Glutamatergic neuron (in vitro differentiated cells): ENCODE measurements at places on chromosomes 1 and 21. TPM values are rescaled to one million over a fixed set of nuclear protein-coding genes. Genes with fewer than 3 reads are reported as not detected.

- H3K4me3 ChIP-seq = no peak overlapping the region
- DNase-seq = no peak
- H3K36me3 ChIP-seq = peaks cover 16% of the 10 kb centered on the region
- H3K27ac ChIP-seq = no peak overlapping the region
Measured at GRCh38 chr21:44372616-44373015, 19.2 kb downstream of the TRPM2 start.

- H3K36me3 ChIP-seq = peaks cover 5% of the 10 kb centered on the region
- no peak overlapping the region for H3K27ac ChIP-seq
- H3K4me3 ChIP-seq = no peak overlapping the region
- no peak for DNase-seq
- no peaks in the 10 kb centered on the region for H3K4me1 ChIP-seq
- H3K27me3 ChIP-seq = peaks cover 1% of the 10 kb centered on the region
Measured at GRCh38 chr1:221620437-221621384, 121.2 kb downstream of the DUSP10 start.

GRCh38 chr1:3336641-3337630 is 117.5 kb upstream of the ARHGEF16 start:
- no peak overlapping the region for H3K4me3 ChIP-seq
- no peak overlapping the region for H3K27ac ChIP-seq
- peaks cover 12% of the 10 kb centered on the region for H3K27me3 ChIP-seq
- no peaks in the 10 kb centered on the region for H3K4me1 ChIP-seq
- no peaks in the 10 kb centered on the region for H3K36me3 ChIP-seq
- DNase-seq = no peak

DNA sequence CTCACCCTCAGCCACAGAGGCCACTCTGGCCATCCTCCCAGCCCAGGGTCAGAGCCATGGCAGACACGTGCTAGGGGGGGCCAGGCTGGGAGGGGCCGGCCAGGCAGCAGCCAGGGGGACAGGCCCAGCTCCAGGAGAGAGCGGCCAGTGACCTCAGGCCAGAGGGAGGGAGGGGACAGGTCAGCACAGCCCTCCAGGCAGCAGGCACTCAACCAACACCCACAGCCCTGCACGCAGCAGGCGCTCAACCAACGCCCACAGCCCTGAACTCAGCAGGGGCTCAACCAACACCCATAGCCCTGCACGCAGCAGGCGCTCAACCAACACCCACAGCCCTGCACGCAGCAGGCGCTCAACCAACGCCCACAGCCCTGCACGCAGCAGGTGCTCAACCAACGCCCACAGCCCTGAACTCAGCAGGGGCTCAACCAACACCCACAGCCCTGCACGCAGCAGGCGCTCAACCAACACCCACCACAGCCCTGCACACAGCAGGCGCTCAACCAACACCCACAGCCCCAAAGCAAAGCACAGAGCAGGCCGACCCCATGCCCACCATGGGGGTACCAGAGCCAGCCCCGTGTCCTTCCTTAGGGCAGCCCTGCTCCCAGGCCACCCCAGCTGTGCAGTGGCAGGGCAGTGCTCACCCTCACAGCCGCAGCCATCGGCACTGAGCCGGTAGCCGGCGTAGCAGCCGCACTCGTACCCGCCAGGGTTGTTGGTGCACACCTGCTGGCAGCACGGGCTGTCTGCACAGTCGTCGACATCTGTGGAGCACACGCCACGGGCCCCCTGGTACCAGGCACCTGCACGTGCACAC is 55.9 kb downstream of the ARHGEF16 start:
- H3K4me1 ChIP-seq = no peaks in the 10 kb centered on the region
- no peak overlapping the region for H3K4me3 ChIP-seq
- no peak for DNase-seq

DNA sequence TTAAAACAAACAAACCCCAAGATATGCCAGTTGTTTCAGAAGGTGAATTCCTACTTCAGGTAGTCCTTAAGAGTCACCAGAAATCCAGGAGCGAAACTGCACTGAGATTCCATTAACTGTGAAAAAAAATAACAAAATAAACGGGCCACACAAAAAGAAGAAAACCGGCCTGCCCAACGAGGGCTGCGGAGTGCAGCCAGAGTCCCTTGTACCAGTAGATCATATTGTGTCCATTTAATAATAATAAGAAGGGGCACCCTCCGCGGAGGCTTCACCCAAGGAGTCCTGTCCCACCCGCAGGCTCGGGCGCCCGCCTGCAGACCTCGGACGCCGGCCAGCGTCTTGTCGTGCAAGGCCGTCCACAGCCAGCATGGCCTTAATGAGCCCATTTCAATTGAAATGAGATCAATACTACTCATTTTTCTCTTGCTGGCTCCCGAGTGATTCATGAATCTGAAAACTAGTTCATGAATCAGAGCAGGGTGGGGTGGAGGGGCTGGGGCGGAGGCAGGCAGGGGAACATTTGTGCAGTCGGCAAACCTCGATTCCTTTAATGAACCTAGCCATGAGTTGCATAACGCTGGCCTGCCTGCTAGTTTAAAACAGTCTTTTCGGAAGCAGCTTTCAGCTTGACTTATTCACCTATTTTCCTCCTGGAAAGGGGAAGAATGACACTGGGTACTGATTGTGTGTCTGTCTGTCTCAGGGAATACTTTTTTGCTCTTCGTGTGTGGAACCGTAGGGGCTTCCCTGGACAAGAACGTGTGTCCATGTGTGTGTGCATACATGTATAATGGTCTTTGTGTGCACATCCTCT is 113.1 kb upstream of the IRF2BP2 start:
- H3K36me3 ChIP-seq = no peaks in the 10 kb centered on the region
- peak; percentile 49 for DNase-seq
- peaks cover 81% of the 10 kb centered on the region for H3K4me1 ChIP-seq
- H3K27me3 ChIP-seq = peaks cover 14% of the 10 kb centered on the region

DNA sequence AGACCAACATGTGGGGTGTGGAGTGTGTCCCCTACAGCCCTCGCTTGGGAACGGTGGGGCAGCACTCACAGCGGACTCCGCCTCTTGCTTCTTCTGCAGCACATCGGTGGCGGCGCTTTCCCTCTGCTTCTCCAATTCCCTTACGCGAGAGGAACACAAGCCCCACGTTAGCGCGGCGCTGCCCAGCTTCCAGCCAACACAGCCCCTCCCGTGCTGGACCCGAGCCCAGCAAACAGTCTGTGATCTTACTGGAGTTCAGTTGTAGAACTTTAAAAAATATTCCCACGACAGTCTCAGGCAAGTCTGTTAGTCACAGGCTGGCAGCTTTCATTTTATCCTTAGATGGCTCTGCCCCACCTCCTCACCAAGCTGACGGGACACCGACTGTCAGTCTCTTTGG is 13.6 kb downstream of the THAP3 start:
- no peak for DNase-seq
- H3K4me3 ChIP-seq = no peak overlapping the region
- peaks cover 9% of the 10 kb centered on the region for H3K36me3 ChIP-seq
- H3K27ac ChIP-seq = no peak overlapping the region
- H3K4me1 ChIP-seq = peaks cover 11% of the 10 kb centered on the region

- peaks cover 3% of the 10 kb centered on the region for H3K27me3 ChIP-seq
- no peak overlapping the region for H3K27ac ChIP-seq
- no peak for DNase-seq
Measured at GRCh38 chr1:145729666-145730436, 10.6 kb downstream of the CD160 start.

DNA sequence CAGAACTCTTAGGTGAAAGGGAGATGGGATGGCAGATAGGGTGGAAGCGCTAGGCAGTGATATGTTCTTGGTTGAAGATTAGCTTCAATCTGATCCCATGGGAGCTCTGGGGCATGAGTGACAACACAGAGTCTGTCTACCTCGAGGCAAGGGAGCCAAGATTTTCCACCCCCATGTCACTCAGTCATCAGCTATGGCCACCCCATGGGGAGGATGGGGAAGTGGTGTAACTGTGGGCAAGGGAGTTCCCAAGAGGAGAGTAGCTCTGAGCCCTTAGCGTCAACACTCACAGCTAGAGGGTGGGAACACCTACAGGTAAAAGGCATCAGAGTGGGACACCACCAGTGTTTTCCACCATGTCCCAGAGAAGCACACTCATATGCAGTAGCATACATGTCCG is 30.3 kb upstream of the C1QA start:
- H3K4me1 ChIP-seq = peaks cover 26% of the 10 kb centered on the region
- H3K4me3 ChIP-seq = no peak overlapping the region
- peaks cover 3% of the 10 kb centered on the region for H3K27me3 ChIP-seq
- DNase-seq = no peak

GRCh38 chr1:153626904-153627714 is at the start of gene S100A13:
Gene S100A13, minus strand, starts transcription at chr1:153627505. Its CDS starts 1,033 bp downstream, at chr1:153626472.
- H3K4me3 ChIP-seq = peak within 1 kb of the TSS; percentile 88
- peaks cover 11% of the 10 kb centered on the region for H3K36me3 ChIP-seq
- peaks cover 13% of the 10 kb centered on the region for H3K27me3 ChIP-seq
- H3K4me1 ChIP-seq = peaks cover 35% of the 10 kb centered on the region

DNA sequence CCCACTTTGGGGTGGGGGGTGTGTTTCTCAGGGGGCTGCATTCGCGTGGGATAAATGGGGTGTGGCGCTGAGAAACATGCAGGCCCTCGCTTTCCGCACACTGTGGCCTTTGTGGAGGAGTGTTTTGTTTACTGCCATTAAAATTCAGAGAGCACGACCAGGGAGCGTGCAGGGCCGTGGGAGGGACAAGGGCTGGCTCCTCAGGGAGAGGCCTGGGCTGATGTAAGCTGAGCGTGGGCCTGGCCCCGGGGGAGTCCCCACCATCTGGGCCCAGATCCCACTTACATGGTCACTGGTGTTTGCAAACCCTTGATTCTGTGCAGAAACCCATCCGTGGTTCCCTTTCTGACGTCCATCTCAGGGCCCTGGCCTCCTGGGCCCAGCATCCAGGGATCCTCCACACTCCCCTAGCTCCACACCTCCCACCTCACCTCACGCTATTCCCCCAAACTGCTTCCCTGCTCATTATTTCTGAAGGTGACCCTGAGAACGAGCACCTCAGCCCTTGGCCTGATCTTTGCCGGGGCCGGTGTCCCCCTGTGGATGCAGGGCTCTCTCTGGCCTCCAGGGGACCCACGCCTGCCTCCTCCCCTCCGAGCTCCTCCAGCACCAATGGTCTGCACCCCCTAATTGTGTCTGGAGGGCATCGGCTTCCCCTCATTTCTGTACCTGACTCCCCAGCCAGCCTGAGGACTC is 92.5 kb upstream of the SIM2 start:
- peaks cover 6% of the 10 kb centered on the region for H3K36me3 ChIP-seq
- H3K27me3 ChIP-seq = peaks cover 4% of the 10 kb centered on the region
- DNase-seq = peak; percentile 31
- peaks cover 5% of the 10 kb centered on the region for H3K4me1 ChIP-seq
- H3K4me3 ChIP-seq = no peak overlapping the region
- no peak overlapping the region for H3K27ac ChIP-seq

- no peaks in the 10 kb centered on the region for H3K27me3 ChIP-seq
- no peak overlapping the region for H3K27ac ChIP-seq
- no peaks in the 10 kb centered on the region for H3K36me3 ChIP-seq
- no peak overlapping the region for H3K4me3 ChIP-seq
- DNase-seq = no peak
Measured at GRCh38 chr1:209404577-209404976, 178.9 kb upstream of the CAMK1G start.

The ADAMTS5 gene
- total RNA-seq = 22.5 TPM

The DNALI1 gene
- 12.2 TPM for total RNA-seq

The DTL gene
- total RNA-seq = 7.4 TPM

The AADACL4 gene
- total RNA-seq = not detected

The POMGNT1 gene
- total RNA-seq = 70.2 TPM

The HES4 gene
- total RNA-seq = 218 TPM

The C1QC gene
- not detected for total RNA-seq

The GPA33 gene
- total RNA-seq = not detected

The PADI4 gene
- not detected for total RNA-seq
